Right atrium auricular region (tissue), 2 donors: ENCODE measurements at places on chromosomes 16 and 17.

DNA sequence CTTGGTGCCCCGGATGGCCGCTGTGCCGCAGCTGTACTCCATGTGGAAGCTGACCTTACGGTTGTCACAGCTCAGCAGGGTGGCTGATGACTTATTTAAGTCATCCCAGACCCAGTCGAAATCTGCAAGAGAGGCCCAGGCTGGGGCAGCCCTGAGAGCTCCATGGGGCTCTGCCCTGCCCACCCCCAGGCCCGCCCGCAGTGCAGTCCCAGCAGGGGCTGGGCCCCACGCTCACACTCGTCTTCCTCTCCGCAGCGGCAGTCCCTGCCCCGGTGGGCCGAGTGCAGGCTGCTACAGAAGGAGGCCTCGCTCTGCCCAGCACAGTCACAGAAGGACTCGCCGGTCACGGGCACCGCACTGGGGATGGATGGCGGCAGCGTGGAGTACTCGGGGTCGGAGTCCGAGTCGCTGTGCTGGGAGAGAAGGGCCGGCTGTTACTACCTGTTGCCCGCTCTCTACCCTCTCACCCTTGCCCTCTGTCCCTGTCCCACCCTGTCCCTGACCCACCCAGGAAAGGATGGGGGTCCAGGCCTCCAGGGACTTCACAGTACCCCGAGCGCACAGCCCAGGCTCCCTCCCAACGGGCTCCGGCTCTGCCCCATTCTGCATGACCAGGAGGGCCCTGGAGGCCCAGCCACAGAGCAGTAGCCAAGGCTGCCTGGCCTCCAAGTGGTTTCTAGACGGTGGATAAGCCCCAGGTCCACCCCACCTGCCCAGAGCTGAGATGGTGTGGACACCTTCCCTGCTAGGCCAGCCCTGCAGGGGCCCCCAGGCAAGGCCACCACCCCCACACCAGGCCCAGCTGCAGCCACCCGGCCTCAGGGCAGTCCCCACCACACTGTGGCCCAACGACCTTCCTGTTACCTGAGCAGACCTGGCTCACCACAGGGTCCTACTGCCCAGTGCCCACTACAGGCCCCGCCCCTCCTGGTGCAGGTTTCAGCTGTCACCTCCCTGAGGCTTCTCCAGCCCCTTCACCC is 3.9 kb downstream of the SPSB3 start:
- DNase-seq: no peak

DNA sequence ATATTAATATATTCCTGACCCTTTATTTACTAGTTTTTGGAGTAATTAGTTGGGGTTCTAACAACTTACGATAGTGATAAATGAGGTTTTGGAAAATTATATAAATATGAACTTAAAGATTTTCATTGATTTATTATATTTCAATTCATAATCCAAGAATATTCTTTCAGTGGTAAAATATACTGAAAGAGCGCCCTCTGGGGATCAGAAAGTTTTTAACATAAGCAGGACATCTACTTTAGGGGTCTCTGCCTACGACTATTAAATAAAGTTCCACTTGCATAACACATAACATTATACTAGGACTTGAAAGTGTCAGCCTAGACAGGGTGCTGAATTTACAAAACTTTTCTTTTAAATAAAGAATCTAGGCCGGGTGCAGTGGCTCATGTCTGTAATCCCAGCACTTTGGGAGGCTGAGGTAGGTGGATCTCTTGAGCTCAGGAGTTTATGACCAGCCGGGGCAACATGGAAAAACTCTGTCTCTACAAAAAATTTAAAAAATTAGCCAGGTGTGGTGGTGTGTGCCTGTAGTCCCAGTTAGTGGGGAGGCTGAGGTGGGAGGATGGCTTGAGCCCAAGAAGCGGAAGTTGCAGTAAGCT is 15.6 kb downstream of the RFWD3 start:
- DNase-seq: no peak

DNA sequence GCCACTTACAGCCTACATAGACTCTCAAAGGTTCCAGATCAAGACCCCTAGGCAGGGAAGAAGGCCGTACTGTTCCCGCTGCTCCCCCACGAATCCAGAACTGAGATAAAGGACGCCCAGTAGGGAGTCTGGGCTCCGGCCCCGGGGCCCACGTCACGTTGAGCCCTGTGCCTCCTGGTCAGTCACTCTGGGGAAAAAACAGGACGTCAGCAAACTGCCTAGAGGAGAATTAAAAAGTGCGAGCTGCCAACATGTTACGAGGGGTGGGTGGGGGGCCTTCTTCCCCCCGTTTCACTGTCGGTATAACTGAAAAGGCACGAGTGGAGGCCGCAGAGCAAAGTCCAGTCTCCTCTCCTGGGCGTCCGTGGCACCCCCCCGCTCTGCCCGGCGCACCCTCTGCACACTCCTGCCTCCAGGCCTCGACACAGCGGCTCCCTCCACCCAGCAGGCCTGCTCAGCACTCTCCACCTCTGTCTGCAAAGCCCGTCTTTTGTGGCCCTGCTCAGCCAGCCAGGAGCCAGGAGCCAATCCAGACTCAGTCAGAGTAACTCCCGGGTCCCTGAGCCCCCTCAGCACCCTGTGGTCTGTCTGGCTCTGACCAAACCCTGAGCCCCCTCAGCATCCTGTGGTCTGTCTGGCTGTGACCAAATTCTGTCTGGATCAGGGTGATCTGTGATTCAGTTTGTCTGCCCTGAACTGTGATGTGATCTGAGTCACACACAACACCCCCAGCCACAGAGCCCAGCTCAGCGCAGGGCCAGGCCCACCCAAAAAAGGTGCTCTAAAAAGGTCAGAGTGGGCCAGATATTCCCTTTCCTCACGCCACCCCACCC is 6.2 kb downstream of the ITGAE start:
- no peak for DNase-seq

- DNase-seq: peak; percentile 87
Measured at GRCh38 chr16:11224096-11224893, 31.7 kb downstream of the SOCS1 start.

DNA sequence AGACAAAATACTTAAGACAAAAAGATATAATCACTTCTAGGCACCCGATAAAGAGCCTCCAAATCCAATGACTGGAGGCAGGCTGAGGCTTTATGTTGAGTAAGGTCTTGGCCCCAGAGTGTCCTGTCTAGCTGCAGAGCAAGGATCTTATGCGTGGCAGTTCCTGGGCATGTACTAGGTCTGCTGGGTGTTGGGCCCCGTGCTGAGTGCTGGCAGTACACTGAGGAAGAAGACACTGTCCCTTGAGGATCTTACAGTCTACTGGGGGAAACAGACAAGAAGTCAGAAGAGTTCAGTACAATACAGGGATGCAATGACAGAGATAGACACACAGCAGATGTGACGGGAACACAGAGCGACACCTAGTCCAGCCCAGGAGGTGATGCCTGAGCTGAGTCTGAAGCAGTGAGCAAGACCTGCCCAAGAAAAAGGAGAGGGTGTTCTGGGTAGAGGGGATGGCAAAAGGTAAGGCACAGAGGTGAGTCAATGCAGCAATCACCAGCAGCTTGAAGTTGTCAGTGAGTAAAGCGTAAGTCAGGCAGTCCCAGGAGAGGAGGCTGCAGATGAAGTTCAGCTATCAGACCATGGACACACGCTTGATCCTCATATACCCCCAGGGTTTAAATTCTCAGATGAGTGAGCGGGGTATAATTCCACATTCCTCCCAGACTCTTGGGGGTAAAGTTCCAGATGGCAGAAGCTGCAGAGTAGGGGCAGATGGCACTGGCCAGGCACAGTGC is 18.1 kb downstream of the MAP3K14 start:
- no peak for DNase-seq

GRCh38 chr16:86351041-86351784 is 159.1 kb upstream of the FOXF1 start:
- no peak for DNase-seq

GRCh38 chr16:84614623-84614967 is 3.3 kb downstream of the COTL1 start:
- no peak for DNase-seq

DNA sequence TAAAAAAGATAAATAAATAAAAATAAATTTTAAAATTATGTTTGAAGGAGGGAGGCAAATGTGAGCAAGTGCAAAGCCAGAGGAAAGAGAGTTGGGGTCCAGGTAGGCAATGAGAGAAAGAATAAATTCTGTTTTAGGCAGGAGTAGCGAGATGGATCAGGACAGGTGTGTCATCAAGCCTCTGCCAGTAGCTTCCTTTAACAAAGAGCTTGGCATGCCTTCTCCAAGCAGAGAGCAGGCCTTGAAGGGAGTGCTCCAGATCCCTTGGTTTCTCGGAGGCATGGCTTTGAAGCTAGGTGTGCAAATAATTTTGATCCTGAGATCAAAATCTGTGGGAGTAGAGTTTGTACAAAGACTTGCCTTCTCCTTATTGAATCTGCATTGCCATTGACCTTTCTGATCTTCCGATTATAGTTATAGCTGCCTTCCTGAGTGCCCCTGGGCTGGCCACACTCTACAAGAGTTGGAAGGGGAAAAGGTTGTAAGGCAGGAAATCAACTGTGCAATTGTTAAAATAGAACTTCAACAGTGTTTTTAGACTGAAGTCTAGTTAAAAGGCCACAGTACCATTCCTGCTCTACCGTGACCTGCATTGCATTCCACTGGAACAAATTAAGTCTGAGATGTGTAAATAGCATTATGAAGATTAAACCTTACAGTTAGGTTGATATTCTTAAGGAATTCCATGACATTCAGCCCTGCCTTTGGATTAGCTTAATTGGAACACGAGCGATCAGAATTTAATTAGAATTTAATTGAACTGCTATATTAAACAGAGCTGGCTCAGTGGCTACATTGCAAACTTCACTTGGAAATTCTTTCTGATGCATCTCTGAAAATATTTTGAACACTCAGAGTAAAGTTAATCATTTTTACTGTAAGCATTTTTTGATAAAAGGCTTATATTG is 33.7 kb downstream of the IQCK start:
- DNase-seq: no peak

DNA sequence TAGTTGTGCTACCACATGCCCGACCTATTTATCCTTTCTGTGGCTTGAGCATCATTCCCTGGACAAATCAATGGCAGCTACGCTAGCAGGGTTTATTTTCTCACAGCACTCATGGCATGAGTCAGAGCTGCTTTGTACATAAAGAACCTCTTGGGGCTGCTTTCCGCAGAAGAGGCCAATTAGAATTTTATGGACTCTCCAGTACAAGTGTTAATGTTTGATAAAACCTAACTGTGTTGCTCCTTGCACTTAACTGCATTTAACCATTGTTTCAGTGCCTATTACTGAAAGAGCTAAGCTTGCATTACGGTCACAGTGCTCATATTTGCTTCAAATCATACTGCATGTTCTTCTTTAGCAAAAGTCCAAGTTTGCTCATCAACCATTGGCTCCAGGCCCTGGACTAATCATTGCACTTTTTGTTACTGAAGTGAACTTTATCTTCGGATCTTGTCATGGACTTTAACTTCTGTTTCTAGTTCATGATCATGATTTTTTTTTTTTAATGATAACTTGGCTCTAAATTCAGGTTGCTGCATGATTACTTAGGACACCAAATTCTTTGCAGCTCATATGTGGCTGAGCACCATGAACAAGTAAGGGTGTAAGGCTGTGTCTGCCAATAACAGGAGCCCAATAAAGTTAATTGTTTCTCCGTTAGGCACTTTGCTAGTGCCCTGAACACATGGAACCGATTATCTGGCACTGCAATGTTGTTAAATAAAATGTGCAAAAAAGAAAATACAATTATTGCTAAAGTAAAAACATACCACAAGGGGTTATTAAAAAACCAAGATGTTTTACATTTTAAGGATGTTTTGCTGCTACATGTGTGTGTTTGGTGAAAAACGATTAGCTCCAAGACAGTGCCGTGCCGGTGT is 492.2 kb downstream of the KCNJ2 start:
- no peak for DNase-seq

GRCh38 chr16:82363026-82363816 is 193.2 kb upstream of the MPHOSPH6 start:
- no peak for DNase-seq

- peak; percentile 87 for DNase-seq
Measured at GRCh38 chr17:55513885-55514590, 2.8 kb upstream of the SMIM36 start.

- no peak for DNase-seq
Measured at GRCh38 chr16:8173111-8173644, 417.1 kb downstream of the TMEM114 start.

DNA sequence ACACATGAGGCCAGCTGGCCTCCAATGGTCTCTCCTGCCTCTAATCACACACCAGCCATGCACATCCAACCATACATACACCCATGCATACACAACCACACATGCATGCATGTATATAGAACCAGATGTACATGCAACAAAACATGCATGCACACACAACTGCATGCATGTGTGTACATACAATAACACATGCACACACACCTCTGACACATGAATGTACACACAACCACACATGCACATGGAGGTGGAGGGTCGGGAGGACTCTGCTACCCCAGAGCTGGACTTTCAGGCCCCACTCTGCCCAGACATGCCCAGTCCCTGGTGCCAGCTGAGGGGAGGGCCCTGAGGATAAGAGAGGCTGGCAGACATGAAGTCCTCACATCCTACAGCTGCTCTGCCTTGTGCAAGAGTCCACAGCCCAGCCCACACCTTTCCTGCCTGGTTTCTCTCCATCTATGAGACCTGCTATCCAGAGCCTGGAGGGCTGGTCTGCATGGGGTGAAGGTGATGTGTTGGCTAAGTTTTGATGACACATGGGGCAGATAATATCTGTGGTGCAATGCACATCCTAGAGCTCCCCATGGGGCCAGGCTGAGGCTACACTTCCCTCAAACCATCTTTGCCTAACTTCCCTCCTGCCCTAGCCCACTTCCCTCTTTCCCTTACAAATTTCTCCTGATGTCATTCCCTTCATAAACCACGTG is 50.9 kb upstream of the SDK2 start:
- DNase-seq: no peak

DNA sequence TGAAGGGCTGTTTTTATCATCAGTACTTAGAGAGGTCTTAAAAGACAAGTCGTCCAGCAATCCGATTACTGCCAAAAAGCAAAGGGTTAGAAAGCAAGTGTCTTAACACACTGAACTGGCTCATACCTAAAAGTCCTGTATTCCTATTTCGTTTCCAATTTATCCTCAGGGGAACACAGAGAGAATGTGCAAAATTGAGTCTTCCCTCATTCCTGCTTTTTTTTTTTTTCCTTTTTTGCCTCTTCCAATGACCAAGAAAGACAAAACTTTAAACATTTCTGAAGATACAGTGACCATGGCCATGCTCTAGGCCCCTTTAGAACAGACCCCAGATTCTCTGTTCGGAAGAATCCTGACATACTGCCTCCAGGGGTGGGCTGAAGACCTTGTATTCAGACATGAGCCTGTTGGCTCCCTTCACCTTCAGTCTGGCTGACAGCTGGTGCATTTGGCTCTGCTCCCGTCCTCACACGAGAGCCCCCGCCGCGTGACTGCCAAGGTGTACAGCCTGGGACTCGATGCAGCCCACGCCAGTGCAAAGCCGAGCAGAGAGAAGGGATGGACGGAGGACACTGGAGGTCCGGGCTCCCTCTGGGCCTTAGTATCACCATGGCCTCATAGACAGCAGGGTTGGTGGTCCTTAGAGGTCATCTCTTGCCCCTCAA is 47.0 kb downstream of the COTL1 start:
- DNase-seq: no peak

GRCh38 chr16:54510685-54511221 is 224.2 kb upstream of the IRX3 start:
- DNase-seq: no peak

DNA sequence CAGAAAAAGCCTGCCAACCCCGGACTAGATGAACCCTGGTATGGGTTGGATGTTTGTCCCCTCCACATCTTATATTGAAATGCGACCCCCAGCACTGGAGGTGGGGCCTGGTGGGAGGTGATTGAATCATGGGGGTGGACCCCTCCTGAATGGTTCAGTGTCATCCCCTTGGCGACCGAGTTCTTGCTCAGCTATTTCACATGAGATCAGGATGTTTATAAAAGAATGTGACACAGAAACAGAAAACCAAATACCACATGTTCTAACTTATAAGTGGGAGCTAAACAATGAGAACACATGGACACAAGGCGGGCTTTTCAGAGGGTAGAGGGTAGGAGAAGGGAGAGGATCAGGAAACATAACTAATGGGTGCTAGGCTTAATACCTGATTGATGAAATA is 576.0 kb upstream of the HSBP1 start:
- no peak for DNase-seq
